ENCODE measurements at places on chromosomes 5 and 9. TPM values are rescaled to one million over a fixed set of nuclear protein-coding genes. Genes with fewer than 3 reads are reported as not detected.

DNA sequence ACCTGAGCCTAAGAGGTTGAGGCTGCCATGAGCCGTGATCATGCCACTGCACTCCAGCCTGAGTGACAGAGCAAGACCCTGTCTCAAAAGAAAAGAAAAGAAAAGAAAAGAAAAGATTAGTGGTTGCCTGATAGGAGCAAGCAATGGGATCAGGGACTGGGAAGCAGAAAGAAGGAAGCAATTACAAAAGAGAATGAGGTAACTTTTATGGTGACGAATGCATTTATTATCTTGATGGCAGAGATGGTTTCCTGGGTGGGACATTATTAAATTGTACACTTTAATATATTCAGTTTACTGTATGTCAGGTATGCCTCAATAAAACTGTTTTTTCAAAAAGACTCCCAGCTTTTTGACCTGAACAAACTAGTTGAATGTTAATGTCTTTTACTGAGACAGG is 7.5 kb upstream of the PFDN1 start:
- no peak for DNase-seq

DNA sequence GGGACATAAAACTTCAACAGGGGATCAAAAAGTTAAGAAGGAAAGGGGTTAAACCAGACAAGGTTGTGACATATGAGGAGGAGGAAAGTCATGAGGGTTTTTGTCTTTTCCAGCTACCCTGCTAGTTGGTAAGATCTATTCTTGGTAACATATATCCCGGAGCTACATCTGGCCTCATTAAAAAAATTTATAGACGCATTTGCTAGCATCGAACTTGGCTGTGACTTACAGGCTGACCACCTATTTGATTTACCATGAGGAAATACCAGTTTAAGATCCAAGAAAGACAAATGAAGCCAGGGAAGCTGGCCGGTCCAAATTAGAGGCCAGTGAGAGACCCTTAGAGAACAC is 87.6 kb upstream of the NIPAL4 start:
- DNase-seq = no peak

- no peak for DNase-seq
Observed at GRCh38 chr9:128969491-128969890, 22.0 kb downstream of the NUP188 start.

- no peak for DNase-seq
Observed at GRCh38 chr9:132597073-132597775, 14.8 kb downstream of the BARHL1 start.

DNA sequence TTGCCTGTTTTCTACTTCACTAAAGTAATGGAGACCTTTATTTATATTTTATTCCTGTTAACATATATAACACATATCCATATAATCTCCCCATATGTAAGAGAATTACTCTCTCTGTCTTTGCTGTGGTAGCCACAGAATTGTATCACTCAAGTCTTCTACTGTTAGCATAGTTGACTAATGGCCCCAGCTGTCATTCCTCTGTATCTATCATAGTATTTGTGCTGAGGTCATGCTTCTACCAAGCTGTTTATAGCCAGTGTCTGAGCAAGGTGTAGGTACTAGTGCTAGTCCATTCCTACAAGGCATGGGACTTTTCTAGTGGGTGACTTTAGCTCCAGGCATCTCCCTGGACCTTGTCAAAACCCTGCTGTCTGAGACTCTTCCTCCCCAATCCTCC is 244.1 kb downstream of the KIAA0825 start:
- DNase-seq = no peak

DNA sequence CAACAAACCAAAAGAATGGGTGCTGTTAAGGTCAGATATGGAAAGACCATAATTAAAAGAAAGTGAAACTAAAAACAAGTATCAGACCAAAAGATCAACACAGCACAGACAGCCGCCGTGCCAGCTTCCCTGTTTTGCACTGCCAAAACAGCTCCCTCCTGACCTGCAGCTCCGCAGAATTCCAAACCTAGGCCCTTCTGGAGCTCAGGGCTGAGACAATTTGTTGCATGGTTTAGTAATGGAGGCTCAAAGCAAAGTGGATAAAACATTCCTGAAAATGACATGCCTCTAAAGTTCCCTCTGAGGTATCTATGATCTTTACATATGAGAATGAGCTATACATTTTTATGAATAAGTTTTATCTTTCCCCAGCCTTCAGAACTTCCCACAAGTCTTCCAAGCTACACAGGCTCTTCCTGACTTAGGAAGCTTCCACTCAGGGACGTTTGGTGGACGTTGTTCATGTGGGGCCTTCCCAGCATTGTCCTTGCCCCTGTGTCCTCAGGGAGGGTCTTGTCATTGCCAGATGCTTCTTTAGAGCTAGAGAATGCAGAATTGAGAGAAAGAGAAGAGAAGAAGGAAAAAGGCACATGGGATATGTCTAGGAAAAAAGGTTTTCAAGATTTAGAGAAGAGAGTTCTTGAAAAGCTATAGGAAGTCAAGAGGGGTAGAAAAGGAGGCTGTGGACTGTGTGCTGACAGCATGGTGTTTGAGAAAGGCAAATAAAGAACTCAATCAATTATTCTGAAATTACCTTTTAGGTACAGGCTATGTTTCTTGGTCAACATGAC is 28.4 kb upstream of the SSBP2 start:
- peak; percentile 12 for DNase-seq

GRCh38 chr5:111847052-111847925 is 90.3 kb upstream of the NREP start:
- no peak for DNase-seq

DNA sequence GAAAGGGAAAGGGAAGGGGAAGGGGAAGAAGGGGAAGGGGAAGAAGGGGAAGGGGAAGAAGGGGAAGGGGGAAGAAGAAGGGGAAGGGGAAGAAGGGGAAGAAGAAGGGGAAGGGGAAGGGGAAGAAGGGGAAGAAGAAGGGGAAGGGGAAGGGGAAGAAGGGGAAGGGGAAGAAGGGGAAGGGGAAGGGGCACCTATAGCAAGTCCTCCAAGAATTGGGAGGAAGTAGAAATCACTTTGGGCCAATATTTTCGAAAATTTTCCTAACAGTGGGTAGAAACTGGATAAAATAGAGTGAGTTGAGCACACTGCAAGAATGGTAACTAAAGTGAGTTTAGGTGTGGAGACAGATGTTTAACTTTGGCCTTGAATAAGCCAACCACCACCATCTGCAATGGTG is 915.3 kb downstream of the DNAH5 start:
- no peak for DNase-seq

DNA sequence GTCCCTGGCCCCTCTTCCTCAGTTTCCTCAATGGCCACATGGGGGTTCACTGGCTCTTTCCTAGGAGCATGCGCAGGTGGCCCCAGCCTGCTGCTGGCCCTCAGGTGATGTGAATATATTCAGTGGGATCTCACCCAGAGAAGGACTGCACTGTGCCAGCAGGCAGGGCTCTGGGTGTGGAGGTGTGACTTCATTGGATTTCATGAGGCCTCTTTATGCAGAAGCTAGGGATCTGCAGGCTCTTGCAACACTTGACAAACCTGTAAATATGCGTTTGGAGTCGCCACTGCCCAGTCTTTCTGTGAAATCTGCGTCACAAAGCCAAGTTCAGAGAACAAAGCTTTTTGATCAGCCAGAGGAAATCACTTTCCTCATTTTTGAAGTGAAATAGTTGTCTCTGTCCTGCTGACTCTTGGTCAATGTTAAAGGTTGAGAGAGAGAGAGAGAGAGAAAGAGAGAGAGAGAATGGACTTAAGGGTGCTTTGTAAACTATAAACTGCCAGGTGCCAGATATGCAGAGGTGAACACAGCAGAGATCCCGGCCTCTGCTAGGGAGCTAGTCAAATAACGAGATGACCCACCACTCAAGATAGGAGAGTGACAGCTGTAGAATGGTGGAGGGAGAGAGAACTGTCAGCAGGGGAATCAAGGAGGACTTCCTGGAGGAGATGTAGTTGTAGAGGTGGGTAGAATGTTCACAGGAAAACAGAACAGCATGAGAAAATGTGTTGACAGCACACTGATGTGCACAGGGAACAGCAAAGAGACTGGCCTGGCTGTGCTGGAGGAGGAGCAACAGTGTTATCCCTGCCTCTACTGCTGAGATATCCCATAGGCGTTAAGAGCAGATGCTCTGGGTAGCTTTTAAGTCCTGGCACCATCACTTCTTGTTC is 167.0 kb upstream of the ZNF618 start:
- no peak for DNase-seq

DNA sequence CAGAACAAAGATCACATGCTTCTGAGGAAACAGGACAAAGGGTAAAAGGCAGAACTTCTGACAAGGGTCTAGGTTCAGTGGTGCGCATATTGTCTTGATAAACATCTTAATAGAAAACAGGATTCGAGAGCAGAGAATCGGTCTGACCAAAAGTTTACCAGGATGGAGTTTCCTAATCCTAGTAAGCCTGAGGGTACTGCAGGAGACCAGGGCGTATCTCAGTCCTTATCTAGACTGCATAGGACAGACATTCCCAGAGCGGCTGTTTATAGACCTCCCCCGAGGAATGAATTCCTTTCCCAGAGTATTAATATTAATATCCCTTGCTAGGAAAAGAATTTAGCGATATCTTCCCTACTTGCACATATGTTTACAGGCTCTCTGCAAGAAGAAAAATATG is 32.4 kb upstream of the TNFSF8 start:
- DNase-seq = no peak

GRCh38 chr5:96636046-96636445 is 26.1 kb upstream of the CAST start:
- DNase-seq = no peak

The GRM6 gene
- not detected for total RNA-seq

The LCN10 gene
- 0.82 TPM for total RNA-seq

The SPATA31E1 gene
- not detected for total RNA-seq

The LURAP1L gene
- not detected for total RNA-seq

The BTNL8 gene
- total RNA-seq = not detected

The SUSD3 gene
- total RNA-seq = 9.4 TPM
